ENCODE measurements at places on chromosomes 7 and 10.

DNA sequence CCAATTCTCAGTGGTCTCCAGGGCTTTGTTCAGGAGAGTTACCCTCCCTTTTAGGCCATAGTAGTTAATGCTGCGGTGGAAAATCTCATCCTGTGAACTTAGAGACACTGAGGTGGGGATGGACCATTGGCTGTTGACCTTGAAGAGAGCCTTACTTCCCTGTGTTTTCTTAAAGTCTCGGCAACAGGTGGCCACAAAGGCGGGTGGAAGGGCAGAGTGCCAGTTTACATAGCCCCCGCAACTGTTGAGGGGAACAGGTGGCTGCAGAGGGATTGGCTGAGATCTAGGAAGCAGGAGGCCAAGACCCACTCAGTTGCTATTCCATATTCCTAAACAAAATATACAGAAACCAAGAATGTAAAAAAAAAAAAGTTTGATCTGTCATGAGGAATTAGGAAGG lies 160.6 kb downstream of the ST7 start:
- DNase-seq = no peak

DNA sequence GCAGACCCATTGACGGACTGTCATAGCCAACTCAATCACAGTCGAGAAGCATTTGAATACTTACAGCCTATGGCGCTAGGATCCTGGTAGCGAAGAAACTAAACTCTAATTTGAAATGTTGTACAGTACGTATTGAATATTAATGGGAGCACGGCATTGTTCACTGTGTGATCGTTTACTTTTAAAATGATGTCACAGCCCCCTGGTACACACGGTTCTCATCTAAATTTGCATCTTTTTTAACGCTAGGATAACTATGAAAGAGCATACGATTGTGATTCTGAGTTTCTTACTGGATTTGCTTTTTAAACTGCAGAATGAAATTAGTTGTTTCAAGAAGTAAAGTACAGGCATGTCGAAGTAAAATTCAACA lies 895 bp upstream of the NAPEPLD start:
- no peak for DNase-seq

DNA sequence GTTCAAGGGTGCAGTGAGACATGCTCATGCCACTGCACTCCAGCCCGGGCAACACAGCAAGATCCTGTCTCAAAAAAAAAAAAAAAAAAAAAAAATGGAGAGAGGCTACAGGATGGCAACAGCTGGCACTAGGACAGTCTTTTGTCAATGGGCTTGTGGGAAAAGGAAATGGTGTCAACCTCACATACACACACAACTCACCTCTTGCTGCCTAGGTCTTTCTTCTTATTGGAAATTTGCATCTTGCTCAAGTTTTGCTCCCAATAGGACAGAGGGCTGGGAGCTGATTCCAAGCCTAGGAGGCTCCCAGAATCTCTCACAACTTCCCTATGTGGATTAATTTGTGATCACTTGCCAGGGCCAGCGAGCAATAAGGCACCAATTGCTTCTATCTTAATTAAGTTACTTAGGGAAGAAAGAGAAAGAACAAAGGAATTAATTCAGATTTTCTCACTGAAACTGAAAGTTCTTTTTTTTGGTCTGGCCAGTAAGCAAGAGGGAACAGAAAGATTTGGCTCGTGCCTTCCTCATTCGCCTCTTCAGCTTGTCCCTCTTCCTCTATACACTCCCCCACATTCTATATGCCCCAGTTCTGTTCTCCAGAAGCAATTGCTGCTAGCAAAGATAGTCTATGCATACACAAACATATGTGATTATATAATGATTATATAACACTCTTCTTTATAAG lies 33.8 kb downstream of the MAP3K8 start:
- no peak for DNase-seq

DNA sequence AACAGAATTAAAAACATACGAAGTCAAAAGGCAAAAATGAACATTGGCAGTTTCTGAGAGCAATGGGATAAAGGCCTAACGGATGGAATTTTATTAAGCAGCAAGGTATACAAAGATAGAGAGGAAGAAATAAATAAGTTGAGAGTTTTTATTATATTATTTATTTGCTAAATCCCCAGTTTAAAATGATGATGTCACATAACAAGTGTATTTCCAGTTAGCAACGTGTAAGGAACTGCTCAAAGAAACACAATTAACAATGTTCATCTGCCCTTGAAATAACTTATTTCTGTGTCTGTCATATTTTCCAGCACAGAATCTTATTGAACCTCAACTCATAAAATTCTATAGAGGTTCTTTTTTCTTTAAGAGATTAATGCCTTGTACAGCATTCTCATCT lies 108.6 kb upstream of the TMEM106B start:
- DNase-seq = no peak

DNA sequence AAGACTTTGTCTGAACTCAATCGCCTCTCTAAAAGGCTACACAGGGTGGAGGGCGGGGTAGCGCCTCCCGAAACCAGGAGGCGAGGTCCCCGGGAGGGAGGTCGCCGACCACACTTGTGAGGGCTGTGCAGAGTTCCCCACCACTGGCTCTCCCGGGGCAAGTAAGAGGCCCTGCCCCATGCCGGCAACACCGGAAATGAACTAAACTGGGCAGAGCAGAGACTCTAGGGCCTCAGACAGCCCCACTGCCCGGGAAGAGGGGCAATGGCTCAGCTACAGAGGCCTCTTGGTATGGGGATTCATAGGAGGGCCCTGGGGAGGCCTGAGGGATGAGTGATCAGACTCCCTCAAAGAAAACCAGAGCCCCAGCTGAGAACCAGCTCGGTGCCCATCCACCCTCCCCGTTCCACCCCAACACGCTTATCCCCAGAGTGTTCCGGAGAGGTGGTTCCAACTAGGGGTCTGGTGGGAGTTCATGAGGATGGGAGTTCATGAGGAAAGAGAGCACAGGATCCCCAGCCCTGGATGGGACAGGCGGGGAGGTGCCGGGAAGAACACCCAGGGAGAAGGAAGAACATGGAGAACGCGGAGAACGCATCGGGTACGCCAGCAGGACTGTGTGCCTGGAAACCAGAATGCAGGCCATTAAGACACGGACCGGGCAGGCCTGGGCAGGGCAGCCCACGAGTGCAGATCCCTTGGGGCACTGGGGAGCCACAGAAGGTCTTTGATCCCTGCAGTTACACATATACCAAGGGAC lies 89.4 kb upstream of the MYL10 start:
- no peak for DNase-seq

DNA sequence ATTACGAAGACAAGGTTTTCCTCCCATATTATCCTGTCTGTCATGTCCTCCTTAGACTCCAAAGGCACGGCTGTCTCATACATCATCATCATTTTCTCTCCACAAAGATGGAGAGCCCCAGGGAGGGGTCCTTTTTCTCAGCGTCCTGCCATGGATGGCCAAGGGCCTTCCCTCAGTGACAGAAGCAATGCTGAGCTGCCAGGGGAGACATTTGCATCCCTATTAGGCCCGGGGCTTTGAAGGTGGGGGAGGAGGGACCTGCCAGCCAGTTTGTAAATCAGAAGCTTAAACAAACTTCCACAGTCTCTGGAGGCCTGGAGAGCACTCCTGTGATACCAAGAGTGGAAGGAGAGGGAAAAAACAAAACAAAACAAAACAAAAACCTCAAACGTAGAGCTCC lies 112.4 kb upstream of the ADO start:
- DNase-seq = no peak

DNA sequence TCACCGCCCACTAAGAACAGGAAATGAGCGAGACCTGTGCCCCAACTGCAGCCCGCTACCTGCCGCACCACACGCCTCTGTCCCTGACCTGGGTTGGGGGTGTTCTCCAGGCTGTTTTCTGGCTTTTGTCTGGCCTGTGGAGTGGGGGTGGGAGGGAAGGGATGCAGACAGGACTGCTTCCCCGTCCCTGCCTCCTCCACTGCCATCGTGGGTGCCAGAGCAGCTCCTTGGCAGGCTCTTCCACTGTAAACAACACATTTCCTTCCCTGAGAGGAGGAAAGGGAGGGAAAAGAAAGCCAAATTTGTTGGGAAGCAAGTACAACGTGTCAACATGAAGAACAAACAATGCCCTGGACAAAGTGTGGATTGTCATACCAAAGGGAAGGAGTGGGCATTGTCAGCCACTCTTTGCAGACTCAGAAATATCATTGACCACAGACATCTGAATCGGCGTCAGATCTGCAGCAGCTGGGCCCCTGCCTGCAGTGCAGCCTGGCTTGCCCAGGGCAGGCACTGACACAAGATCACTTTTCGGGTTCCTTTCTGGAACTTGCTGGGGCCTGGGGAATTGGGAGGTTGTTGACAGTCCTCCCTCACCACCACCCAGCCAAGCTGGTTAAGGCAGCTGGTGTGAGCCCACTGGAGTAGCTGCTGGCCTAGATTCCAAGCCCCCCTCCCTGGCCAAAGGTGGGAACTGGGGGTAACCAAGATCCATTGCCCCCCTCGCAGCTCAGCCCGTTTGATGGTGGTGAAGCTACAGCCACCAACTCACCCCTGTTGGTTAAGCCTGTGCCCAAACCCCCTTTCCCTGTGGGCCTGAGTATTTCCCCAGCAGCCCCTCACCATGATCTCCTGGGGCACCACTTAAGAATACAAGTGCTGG lies 22.6 kb upstream of the TRIM8 start:
- no peak for DNase-seq

- no peak for DNase-seq
Measured at GRCh38 chr10:34622945-34623344, 192.2 kb downstream of the PARD3 start.

DNA sequence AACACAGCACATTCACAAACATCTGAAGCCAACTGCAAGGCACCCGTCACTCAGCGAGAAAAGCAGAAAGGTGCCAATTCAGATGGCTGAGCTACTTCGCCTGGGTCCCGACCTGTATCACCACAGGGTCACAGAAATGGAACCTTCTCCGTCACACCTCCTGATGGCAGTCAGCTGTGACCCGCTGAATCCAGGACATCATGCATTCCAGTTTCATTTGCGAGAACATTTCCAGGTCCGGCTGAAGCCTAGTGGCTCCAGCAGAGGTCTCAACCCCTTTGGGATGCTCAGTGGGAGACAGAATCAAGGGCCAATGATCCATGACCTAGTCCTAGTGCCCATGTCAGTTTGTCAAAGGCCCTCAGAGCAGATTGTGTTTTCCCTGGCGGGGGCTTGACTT lies 193.6 kb upstream of the KLF14 start:
- DNase-seq = no peak

- no peak for DNase-seq
Measured at GRCh38 chr7:30920021-30920583, 8.4 kb downstream of the AQP1 start.

DNA sequence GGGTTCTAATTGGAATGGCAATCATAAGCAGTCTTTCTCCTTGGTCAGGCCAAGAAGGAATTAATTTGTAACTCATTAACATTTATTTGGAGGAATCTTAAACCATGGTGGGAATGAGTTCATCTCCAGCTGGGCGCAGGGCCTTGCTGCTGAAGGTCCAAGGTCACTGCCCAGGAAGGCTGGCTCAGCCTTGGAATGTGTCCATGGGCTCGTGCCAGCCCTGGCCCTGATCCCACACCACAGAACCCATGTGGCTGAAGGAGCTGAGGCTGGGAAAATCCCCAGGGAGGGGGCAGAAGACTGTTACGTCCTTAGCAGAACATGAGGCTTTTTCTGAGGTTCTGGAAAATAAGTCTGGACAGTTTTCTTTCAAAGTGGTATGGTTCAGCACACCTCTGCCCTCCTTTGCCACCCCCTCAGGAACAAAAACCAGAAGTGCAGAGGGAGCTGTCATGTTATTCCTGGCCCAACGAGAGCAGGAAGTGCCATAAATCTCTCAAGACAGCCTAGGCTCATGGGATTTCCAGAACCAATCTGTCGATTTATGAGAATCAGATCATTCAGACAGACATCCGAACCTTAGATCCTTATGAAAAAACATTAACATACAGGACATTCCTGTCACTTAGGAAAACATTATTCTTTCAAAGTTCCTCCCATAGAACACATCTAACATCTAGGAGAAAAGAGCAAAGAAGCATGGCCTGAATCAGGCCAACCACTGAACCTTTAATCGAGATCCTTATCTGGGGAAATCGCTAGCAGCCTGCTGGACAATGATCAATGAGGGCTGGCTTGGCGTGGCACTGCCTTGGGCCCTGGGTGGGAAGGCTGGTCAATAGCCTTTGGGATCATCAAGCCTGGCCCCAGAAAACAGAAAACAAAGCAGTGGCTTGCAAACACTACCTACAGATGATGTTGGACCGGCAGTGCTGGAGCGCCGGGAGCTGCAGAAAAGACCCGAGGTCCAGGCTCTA lies 134.3 kb downstream of the TAX1BP1 start:
- no peak for DNase-seq

- DNase-seq = peak; percentile 74
Measured at GRCh38 chr7:151110941-151111645, 24.8 kb downstream of the AGAP3 start.

DNA sequence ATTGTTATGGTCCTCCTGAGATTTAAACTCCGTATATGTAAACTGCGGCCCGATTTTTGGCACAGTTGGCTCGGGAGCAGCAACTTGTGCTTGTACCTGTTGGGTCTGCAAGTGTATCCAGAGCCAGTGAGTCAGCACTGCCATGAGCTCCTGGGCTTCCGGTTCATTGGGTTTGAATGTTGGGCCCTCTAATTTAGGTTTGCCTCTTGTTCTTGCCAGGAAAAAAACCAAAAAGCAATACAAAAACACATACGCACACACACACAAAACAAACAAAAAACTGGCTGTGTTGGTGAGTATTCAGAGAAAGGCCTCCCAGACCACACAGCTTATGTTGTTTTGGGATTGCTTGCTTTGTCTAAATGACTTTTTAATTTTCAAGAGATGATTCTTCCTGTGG lies 26.3 kb downstream of the SND1 start:
- no peak for DNase-seq

GRCh38 chr10:43396061-43396927 lies 12.7 kb downstream of the HNRNPF start:
- DNase-seq = peak; percentile 70

GRCh38 chr7:82810558-82811259 lies 352.0 kb downstream of the PCLO start:
- DNase-seq = no peak

GRCh38 chr10:35208536-35208935 lies 81.9 kb downstream of the CREM start:
- DNase-seq = peak; percentile 10

- DNase-seq = no peak
Measured at GRCh38 chr7:27198871-27199801, 755 bp downstream of the HOXA13 start.

Measured in CD4-positive, alpha-beta T cell treated with Interleukin-6 at 100 ng/mL for 8 hours (primary cell).